ENCODE measurements at places on chromosomes 1 and 21.

DNA sequence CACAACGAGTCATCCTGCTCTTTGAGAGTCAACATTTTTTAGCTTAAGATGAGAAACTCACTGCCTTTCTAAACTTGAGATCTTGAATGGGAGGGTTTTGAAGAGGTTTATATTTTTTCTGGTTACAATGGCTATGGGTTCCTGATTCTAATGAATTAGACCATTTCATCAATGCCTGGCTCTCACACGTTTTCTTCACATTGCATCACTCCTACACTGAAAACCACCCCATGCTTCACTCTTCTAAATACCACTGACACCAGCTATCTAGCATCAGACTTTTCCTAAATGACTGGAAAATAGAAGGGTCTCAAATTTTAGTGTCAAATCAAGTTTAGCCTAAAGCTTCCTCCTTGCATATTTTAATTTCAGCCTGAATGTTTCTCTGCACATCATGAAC, 606.1 kb upstream of the USP24 start:
- peak; percentile 2 for DNase-seq

DNA sequence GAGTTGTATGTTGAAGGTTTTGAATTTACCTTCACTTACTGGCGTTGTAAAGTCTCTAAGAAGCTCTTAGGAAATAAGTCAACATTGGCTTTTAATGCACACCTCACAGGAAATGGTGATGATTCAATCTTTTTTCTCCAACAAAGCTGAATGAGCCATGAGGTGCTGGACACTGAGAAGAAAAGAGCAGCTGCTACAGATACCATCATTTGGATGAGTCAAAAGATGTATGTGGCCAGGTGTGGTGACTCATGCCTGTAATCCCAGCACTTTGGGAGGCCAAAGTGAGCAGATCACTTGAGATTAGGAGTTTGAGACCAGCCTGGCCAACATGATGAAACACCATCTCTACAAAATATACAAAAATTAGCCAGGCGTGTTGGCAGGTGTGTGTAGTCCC, 3.3 kb upstream of the IL23R start:
- DNase-seq: no peak

DNA sequence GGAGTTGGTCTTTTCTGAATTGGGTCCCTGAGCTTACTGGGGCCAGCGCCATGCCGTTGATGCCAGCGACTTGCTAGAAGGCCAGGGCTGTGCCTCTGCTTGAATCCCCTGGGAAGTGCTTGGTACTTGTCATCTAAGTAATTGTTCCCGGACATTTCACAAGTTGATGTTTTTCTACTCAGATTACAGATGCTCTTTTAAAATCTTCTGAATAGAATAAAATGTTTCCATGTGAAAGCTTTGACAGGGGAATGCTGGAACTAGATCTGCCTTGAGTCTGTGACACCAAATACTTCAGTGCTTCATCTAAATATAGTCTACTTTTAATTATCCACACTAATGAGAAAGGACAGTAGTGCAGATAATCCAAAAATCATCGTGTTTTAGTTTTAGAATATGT, 38.3 kb downstream of the PTGFRN start:
- DNase-seq: no peak

GRCh38 chr1:95386915-95387314, 152.9 kb downstream of the RWDD3 start:
- DNase-seq: no peak

DNA sequence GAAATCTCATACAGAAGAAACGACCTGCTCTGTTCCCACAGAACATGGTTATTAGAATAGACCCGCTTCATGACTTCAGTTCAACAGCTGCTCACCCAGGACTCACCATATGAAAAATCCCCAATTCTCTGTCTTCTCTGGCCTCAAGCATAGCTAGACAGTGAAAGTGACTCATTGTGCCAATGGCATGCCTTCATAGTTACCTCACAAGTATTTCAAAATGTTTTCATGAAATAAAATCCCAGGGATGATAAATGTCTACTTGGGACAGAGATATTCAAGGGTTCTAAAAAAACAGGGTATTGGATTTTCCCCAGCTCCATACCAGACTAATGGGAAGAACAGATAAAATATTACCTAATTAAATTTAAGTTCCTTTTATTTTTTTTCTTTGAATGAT, 82.3 kb downstream of the NOTCH2 start:
- DNase-seq: no peak

Measured in OCI-M1 (cell line).